ENCODE measurements at places on chromosomes 12 and 14.

DNA sequence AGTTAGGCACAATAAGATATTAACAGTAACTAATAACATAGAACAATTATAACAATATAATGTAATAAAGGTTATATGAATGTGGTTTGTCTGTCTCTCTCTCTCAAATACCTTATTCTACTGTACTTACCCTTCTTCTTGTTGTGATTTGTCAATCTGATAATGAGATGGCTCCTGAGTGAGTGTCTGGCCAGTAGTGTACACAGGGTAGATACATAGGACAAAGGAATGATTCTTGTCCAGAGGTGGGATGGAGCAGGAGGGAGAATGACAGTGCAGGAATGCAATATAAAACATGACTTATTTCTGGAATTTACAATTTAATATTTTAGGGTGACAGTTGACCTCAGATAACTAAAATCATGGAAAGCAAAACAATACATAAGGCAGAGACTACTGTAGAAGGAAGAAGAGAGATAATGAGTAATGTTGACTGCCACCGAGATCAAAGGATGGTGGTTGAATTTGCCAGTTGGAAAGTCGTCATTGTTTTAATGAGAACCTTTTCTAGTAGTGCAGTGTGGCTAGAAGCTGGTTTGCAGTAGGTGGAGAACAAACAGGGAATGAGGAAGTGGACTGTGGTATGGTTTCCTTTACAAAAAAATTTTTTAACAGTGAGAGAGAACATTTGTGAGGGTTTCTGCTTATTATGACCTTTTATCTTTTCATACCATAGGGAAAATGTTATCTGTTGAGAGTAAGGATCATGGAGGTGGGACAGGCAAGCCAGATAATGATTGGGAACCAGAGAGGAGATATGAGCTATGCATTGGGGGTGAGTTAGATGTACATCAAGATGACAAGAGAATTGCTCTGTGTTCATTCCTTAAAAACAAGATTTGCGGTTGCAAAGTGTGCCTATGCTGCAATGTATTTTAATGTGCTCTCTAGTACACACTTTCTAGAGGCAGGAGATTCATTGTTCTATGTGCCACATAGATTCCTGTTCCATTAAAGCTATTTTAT lies 458.3 kb downstream of the BTG1 start:
- no peak for DNase-seq

- DNase-seq, result no peak
These were observed 38.9 kb downstream of the FERMT2 start for GRCh38 chr14:52911904-52912303.

- DNase-seq, result no peak
These were observed at the start of gene COL2A1 for GRCh38 chr12:48004053-48004941. TSS of gene COL2A1 (minus strand) at chr12:48004476. CDS start at chr12:48004321, 155 bp downstream.

GRCh38 chr14:59305836-59306555 lies 117.5 kb downstream of the DAAM1 start:
- DNase-seq, result no peak

GRCh38 chr12:102441077-102441596 lies 39.2 kb downstream of the IGF1 start:
- DNase-seq, result no peak
